ENCODE measurements at places on chromosomes 3 and 15. TPM values are rescaled to one million over a fixed set of nuclear protein-coding genes. Genes with fewer than 3 reads are reported as not detected.

DNA sequence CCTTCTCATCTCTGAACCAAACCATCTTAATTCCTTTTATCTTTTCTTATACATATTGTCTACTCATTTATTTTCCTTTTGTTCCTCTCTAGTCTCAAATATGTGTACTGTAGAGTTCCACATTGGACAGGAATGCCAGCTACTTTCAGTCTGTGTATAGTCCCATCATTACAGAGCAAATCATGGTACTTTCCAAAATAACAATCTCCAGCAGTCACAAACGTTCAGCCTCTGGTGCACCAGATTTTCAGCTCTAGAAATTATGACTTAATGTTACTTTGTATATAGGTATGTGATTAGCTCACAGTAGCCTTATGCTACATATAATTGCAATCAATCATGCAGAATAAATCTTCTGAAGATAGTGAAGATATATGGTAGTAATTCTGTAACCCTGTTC is 32.5 kb upstream of the TM4SF4 start:
- DNase-seq = no peak

GRCh38 chr15:45668386-45668785 is 33.6 kb downstream of the SQOR start:
- DNase-seq = no peak

Gene TMCO5A
- not detected for total RNA-seq

DNA sequence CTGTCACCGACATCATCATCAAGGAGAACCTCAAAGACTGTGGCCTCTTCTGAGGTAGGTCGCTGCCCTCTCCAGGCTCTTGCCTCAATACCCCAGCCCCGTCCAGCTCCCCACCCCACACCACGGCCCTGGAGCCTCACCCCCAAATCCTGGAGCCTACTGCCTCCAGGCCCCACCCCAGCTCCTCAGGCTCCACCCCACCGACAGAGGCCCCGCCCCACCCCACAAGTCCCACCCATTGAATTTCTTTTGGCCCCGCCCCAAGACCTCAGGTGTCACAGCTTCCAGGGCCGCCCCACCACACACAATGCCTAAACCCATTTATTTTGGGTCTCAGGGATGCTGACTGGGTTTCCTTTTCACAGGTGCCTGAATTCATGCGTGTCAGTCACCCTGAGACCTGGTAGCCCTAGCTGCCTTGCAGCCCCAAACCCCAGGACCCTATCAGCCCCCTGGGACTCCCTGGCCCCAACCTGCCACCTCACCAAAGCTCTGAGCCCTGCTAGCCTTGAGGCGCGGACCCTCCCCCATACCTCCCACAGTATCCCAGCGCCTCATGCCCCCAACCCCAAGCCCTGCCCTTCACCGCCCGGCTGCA is 3.6 kb downstream of the GNAT1 start:
- DNase-seq = no peak

DNA sequence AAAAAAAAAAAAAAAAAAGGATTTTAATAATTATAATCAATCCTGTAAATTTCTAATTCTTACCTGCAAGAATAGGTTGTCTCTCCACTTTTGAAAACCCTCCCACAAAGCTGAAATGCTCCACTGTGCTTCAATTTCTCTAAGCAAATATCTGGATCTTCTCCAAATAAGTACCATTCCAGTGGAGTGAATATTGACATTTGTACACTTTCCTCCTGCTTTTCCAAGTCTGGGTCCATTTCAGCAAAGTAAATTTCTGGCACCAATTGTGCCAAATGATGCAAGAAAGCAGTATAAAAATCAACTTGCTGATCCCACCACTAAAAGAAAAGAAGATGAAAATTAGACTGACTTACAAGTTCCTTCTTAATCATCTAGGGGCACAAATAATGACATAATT is 19.9 kb downstream of the UBR1 start:
- DNase-seq = no peak

Gene EOMES
- total RNA-seq = 0.32 TPM
